ENCODE measurements at places on chromosomes 12 and 14.

GRCh38 chr14:92513204-92513965, at the start of gene RIN3:
Gene RIN3, plus strand, starts transcription at chr14:92513781. Its CDS starts 152 bp downstream, at chr14:92513933.
- peak; percentile 14 for DNase-seq

- no peak for DNase-seq
Observed at GRCh38 chr12:107845226-107845979, 70.9 kb downstream of the ASCL4 start.

DNA sequence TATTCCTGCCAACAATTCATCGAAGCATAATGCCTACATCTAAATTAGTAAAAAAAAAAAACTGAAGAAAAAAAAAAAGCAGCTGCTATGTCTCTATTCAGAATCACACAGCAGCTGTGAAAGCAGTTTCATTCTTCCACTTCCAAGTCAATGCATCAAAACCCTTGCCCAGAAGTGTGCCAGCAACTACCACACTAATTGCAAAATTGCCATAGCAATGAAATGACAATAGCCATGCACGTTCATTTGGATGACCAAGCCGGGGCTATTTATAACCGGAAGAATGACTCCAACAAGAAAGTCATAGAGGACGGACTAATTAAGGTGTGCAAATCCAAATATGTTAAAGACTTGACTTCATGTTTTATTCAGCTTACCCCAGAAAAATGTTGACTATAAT, 42.5 kb downstream of the SLC2A13 start:
- DNase-seq: no peak

DNA sequence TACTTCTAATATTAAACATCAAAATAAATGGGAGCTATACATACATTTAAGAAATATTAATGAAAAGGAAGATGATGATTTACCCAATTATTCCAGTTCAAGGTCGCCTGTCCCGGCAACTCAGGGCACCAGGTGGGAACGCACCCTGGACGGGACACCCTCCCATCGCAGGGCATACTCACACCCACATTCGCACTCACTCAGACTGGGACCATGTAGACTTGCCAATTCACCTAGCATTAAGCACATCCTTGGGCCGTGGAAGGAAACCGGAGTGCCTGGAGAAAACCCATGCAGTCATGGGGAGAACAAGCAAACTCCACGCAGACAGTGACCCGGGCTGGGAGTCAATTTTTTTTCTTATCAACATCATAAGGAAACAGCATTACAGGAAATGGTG, 474.9 kb downstream of the APAF1 start:
- no peak for DNase-seq

GRCh38 chr12:56288705-56289387, 11.3 kb downstream of the CS start:
- DNase-seq: no peak
